RKO (cell line): ENCODE measurements at places on chromosomes 3 and 15.

DNA sequence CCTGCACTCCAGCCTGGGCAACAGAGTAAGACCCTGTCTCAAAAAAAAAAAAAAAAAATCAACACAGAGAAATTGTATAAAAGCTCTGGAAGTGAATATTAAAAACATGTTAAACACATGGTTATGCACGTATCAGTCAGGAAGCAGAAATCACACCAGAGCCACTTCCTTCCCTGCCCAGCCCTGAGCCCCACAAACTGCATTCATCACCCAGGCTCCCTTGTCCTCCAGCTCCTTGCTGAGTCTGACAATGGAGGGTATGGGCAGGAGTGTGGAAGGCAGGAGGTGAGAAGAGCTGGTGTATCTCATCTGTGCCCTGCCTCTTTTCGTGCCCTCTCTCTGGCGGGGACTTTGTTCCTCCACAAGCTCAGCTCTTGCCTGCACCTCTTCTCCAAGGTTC, 12.1 kb upstream of the LOXL1 start:
- no peak for DNase-seq

DNA sequence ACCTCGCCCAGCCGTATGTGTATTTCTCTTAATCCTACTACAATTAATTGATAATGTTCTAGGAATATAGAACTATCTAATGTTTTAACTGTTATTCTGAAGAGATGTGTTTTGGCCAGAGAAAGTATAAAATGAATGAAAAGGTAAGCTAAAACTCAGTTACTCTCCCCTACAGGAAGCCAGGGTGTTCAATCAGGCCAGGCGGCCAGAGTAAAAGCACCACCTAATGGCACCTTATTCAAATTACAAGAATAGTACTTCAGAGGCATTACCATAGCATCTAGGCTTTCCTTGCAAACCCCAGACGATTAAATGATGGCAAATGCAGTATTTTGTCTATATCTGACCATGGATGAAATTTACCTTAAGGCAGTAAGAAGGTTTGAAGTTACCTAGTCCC, 10.4 kb downstream of the SLC12A8 start:
- no peak for DNase-seq

- no peak for DNase-seq
These were observed 127.4 kb downstream of the EDEM1 start for GRCh38 chr3:5314897-5315296.

DNA sequence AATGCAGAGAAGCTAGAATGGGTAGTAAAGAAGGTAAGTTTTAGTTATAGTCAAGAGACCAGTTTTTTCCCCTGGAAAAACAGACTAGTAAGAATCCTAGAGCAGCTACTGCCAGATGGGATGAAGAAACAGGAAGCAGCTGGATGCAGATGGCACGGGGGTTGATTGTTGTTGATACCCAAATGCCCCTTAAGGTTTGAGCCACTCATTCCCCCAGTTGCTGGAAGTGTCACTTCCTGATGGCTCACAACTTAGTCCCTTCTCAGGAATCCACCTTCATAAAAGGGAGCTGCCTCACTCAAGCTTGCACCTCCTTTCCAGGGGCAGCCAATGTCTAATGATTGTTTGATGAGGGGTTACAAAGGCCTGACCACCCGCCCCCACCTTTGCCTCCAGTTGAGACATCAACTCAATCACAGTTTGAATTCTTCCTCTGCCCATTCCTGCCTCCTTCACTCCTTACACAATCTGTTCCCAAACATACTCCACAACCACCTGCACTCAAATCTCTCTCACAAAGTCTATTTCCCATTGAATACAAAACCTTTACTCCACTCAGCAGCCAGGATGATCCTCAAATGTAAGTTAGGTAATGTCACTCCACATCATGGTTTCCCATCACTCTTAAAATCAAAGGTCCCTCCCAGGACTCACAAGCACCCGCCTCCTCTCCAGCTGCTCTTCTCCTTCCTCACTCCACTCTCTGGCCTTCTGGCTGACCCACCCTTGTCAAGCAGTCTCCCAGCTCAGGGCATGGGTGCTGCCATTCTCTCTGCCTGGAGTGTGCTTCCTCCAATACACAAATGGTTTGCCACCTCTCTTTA, 450.1 kb upstream of the THBS1 start:
- no peak for DNase-seq

- peak; percentile 30 for DNase-seq
These were observed 4.5 kb downstream of the CFAP44 start for GRCh38 chr3:113436809-113437208.

GRCh38 chr3:78148986-78149717, 1109.3 kb downstream of the ROBO2 start:
- no peak for DNase-seq

GRCh38 chr3:192637803-192638202, 89.5 kb downstream of the FGF12 start:
- no peak for DNase-seq

GRCh38 chr15:59304034-59304795, 68.5 kb downstream of the MYO1E start:
- no peak for DNase-seq

GRCh38 chr3:150783920-150784746, 21.2 kb upstream of the SIAH2 start:
- peak; percentile 50 for DNase-seq

DNA sequence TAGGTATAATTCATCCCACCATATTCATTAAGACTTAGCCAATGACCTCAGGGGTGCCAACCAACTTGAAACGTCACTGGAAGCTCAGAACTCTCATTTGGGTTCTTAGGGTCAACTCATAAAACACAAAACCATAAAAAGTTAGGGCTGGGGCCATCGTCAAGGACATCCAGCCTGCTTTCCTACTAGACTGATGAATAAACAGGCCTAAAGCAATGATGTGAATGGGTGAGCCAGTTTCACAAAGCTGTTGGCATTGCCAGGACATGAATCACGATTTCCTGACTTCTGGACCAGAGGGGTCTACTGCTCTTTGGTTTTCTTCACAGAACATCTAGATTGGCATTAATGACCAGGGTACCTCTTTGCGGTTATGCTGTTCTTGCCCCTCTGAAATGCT, 64.7 kb downstream of the EOMES start:
- no peak for DNase-seq

DNA sequence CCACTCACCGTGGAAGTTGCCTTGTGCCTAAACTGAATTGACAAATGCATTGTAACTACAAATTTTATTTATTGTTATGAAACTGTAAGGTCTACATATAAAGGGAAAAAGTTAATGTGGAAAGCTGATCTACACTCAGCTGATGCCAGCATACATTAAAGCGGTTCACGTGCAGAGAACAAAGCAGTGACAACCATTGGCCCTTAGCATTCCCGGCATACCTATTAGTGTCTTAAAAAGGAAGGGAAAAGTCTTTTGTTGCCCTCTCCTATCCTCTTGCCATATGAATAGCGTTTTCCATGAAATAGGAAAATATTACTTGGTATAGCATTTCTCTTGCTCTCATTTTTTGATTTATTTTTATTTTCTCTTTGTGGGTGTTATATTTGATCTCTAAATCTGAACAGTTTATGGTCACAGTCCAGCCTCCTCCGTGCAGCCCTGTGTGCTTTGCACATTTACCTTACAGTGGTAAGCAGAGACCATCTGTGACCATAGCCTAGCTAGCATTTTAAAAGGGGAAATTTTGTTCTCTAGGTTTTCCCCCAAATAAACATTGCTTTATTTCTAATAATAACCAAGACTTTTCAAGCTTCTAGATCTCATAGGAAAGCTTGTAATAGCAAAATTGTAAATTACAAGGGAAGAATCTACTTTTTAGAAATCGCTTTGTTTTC, 89.7 kb upstream of the CGNL1 start:
- no peak for DNase-seq

DNA sequence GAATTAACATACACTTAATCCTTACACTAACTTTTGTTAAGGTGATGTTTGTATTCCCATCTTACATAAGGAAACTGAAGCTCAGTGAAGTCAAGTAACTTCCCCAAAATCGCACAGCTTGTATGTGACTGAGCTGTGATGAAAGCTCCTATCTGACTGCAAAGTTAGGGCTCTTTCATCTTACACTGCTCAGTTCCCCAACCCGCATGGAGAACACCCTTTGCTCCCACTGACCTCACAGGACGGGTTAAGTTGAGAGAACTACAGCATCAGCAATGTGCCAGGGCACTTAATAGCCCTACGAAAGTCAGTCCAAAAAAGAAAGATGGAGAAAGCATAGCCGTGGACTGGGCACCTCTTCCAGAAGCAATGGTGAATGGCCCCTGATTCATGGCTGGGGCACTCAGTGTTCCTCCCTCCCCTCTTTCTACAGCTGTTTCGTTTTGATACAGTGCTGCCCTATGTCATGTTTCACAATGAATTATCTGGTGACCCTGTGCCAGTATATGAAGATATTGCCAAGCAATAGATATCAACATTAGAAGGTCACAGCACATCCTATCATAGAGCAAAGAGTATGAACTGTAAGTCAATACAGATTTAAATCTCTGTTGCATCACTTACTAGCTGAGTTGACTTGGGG, 38.0 kb downstream of the CADPS start:
- no peak for DNase-seq

- no peak for DNase-seq
These were observed 57.4 kb downstream of the PRICKLE2 start for GRCh38 chr3:64167868-64168267.

DNA sequence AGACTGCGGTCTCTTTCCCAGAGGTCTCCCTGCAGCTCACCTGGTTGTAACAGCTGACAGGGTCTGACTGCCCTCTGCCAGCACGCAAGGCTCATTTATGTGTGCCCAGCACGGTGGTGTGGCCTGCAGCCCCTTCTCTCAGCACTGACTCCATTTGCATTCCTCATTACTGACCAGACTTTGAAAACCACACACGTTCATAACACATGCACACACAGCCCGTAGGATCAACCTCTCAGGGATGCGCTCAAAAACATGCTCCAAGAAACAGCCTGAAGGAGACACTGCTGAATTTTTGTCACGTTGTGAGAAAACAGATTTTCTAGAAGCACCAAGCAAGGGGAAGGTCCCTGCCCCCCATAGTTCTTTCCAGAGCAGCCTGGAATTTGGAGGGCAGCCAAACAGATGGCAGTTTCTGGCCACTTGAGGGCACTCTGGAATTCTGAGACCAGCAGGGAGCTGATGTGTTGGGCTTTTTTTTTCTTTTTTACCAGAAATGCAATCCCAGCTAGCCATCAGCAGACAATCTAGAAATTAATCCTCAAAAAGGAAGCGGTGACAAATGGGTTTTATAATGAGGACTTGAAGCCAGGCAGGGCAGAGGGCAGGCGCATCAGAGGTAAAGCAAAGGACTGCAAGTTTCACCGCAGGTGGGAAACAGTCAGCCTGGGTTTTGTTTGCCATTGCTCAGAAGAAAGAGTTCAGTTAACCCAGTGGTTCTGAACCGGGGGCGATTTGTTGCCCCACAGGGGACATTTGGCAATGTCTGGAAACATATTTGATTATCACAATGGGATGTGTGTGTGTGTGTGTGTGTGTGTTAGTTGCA, 170.5 kb upstream of the PROK2 start:
- peak; percentile 67 for DNase-seq

GRCh38 chr3:17831366-17831765, 88.9 kb upstream of the TBC1D5 start:
- DNase-seq, result peak; percentile 7

DNA sequence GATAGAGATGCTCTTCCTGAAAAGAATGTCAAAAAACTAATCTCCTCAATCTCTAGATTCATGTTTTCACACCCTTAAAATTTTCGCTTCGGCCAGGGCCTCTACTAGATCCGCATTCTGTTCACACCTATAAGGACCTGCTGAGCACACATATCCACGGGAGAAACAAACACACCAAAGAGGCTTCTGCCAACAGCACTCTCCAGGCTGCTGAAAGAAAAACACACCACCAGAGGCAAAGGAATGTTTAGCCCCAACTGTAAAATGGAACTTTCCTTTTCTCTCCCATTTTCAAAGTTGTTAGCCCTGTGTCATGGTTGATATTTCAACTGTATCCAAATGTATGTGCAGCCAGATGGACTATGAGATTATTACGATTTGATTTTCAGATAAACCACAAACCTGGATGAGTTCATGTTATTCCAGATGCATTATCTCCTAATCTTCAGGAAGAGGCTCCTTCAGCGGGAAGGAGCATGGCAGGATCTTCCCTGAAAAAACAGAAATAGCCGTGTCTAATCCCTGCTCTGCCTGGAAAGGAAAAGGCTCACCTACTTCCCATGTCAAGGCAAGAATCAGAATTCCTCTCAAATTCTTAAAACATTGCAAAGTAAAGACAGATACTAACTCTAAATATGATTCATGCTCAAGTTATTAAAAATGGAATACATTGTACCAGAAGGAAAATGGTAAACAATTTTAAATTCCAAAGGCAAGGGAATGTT, 442.7 kb upstream of the NR2F2 start:
- DNase-seq, result no peak

DNA sequence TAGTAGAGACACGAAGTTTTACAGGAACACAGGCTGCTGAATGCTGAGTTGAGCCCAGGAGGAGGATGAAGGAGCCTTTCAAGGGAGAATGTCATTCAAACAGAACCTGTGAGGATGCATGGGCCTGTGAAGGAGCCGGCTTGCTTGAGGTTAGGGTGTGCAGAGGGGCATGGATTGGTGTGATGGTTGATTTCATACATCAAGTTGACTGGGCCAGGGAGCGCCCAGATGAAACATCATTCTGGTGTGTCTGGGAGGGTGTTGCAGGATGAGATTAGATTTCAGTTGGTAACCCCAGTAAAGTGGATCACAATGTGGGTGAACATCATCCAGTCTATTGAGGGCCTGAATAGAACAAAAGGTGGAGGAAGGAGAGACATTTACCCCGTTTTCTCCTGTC, 243.6 kb downstream of the EDEM1 start:
- no peak for DNase-seq

DNA sequence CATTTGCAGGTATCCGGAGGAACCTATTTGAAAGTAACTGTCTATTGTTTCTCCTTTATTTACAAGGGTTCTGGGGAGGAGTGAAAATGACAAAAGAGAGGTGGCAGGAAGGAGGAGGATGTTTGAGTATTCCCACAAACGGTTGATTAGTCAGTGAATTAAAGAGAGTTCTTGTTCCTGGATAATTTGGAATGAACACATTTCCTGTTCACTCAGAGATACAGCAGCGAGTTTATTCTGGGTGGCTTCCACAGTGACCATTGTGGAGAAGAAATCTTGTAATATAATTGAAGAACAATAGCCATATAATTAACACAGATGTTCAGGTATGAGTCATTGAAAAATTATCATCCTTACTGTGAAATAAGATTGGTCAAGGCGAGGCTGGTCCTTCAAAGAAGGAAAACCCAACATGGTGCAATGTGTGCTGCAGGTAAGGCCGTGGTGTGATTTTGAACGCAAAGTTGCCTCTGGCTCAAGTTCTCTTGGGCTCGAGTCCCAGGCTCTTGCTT, 77.3 kb downstream of the NFKBIZ start:
- peak; percentile 93 for DNase-seq

- peak; percentile 5 for DNase-seq
These were observed 255.3 kb downstream of the RORA start for GRCh38 chr15:60973637-60974415.
